ENCODE measurements at places on chromosomes 12 and 14.

DNA sequence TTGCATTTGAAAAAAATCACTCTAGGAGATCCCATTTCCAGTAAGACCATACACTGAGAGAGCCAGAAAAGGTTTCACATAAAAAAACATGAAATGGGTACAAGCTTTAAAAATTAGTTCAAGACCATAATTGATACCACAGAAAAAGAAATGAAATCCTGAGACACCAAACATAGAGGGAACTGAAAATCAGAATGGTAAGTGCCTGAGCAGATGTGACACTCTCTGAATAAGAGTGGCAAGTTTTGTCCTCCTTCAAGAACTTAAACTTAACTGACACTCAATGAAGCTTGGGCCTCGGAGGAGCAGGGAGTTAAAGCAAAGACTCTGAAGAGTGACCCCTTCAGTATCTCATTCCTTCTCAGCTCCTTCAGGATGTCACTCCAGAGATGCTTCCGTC, 23.2 kb upstream of the PTGDR start:
- no peak for DNase-seq

GRCh38 chr12:98819821-98820404, 174.8 kb downstream of the APAF1 start:
- DNase-seq = no peak

GRCh38 chr14:105201156-105201924, 20.2 kb upstream of the NUDT14 start:
- peak; percentile 51 for DNase-seq

- DNase-seq = no peak
Measured at GRCh38 chr12:45668641-45669040, 60.9 kb upstream of the ARID2 start.

DNA sequence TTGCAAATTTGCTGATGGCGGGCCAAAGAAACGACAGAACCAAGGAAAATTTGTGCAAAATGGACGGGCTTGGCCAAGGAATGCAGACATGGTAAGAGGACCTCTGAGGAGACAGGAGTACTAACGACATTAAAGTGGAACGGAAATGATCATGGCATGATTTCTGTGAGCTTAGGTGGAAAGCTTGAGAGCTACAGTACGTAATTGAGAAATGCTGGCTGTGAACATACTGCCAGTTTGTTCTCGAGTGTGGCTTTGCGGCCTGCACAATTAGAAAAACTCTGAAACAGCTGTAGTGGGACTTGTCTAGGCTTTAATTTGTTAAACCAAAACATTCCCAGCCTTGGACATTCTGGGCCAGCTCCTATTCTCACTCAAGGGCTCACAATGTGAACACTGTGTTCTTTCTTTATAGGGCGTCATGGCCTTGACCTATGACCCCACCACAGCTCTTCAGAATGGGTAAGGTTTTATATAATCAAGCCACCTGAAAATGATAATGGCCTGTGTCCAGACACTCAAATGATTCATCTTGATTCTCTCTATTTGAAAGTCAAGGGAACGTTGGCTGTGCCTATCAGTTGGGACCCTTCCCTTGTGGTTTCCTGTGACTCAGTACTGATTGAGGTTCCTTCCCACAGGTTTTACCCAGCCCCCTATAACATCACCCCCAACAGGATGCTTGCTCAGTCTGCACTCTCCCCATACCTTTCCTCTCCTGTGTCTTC, 48.5 kb downstream of the BAZ2A start:
- DNase-seq = peak; percentile 76

DNA sequence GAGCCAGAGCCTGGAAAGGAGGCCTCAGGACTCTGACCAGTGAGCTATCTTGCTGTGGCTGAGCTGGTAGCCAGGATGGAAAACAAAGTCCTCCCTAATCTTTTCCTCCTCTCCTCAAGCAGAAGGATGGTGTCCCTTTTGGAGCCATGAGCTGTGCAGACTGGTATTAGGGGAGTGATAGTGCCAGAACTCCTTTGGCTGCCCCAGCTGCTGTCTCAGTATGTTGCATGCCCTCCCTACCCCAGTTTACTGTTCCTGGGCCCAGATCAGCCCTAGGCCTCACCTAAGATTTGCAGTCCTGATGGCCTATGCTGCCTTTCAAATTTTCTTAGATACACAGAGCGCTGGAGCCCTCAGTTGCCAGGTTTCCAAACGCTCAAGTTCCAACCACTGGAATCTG, 150.3 kb upstream of the ALG10B start:
- DNase-seq = no peak

DNA sequence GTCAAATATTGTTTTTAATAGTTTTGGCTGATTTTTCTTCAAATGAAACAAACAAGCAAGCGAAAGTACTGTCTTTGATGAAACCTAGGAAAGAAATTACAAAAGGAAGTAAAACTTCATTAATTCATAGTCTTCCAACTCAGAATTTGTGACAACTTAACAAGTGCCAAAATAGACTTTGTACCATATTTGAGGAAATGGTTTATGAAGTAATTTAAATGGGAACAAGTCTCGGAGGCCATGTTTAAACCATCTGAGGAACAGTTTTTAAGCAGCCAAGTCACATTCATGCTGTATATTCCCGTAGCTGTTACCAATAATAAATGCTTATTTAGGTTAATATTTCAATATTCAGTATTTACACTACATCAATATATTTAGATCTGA, 745 bp upstream of the ARHGDIB start:
- no peak for DNase-seq
